ENCODE measurements at places on chromosomes 2 and 18. TPM values are rescaled to one million over a fixed set of nuclear protein-coding genes. Genes with fewer than 3 reads are reported as not detected.

- H3K36me3 ChIP-seq = no peaks in the 10 kb centered on the region
- H3K4me3 ChIP-seq = no peak overlapping the region
- H3K4me1 ChIP-seq = peaks cover 29% of the 10 kb centered on the region
- no peak overlapping the region for H3K27ac ChIP-seq
Measured at GRCh38 chr2:27095745-27096651, 9.4 kb downstream of the KHK start.

- H3K4me1 ChIP-seq = peaks cover 27% of the 10 kb centered on the region
- DNase-seq = no peak
- no peaks in the 10 kb centered on the region for H3K27me3 ChIP-seq
- no peak overlapping the region for H3K4me3 ChIP-seq
- H3K27ac ChIP-seq = peak overlapping the region; percentile 68
Measured at GRCh38 chr2:238421695-238422035, 5.1 kb upstream of the ASB1 start.

GRCh38 chr2:123693836-123694235, 331.3 kb upstream of the CNTNAP5 start:
- H3K4me1 ChIP-seq = no peaks in the 10 kb centered on the region
- no peak overlapping the region for H3K27ac ChIP-seq
- H3K36me3 ChIP-seq = no peaks in the 10 kb centered on the region
- no peaks in the 10 kb centered on the region for H3K27me3 ChIP-seq
- no peak overlapping the region for H3K4me3 ChIP-seq
- DNase-seq = no peak

DNA sequence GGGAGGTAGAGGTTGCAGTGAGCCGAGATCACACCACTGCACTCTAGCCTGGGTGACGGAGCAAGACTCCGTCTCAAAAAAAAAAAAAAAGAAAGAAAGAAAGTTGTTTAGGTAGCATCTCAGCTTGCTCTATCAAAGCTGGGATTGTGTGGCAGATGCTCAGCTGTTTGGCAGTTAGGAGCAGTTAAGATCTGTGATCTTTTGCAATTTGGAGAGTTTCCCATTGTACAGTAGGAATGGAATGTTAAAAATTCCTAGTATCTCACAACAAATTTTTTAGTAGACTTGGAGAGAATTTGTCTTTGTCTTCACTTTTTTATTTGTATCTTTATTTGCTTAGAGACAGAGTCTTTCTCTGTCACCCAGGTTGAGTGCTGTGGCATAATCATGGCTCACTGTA, 122.9 kb upstream of the UNC80 start:
- H3K27me3 ChIP-seq = no peaks in the 10 kb centered on the region
- H3K4me1 ChIP-seq = no peaks in the 10 kb centered on the region
- H3K27ac ChIP-seq = no peak overlapping the region
- no peaks in the 10 kb centered on the region for H3K36me3 ChIP-seq
- peak; percentile 38 for DNase-seq
- H3K4me3 ChIP-seq = no peak overlapping the region

GRCh38 chr2:217839073-217839749, 163.6 kb downstream of the TNS1 start:
- no peak overlapping the region for H3K4me3 ChIP-seq
- H3K27me3 ChIP-seq = no peaks in the 10 kb centered on the region
- no peak overlapping the region for H3K27ac ChIP-seq
- H3K36me3 ChIP-seq = no peaks in the 10 kb centered on the region
- DNase-seq = no peak

DNA sequence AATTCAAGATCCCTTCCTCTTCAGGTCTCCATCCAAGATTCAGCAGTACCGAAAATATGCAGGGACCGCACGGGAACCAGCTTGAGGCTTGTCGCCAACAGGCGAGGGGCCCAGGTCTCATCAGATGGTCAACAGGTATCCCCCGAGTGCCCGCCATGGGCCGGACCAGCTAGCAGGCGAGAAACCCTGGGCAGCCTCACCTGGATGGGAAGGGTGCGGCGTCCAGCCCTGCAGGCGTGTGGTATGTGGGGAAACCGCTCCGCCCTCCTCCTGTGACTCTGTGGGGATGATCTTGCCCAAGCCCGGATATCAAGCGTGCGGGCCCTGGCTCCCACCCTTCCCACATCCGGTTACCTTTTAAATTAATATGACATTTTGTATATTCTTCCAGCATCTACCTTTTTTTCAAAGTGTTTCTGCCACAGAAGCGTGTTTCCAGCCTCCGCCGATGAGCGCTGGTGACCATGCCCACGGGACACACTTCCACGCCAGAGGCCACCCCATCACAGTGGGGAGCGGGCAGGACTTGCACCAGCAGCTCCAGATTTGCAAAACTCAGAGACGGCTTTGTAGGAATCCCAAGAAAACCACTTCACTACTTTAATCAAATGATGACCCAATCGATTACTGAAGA, 33.2 kb downstream of the ZNF516 start:
- no peak overlapping the region for H3K27ac ChIP-seq
- H3K36me3 ChIP-seq = no peaks in the 10 kb centered on the region
- no peak for DNase-seq

The PFN4 gene
- 39.8 TPM for total RNA-seq

- no peak overlapping the region for H3K27ac ChIP-seq
- H3K36me3 ChIP-seq = no peaks in the 10 kb centered on the region
- no peak overlapping the region for H3K4me3 ChIP-seq
- DNase-seq = peak; percentile 40
Measured at GRCh38 chr2:105287692-105288091, 41.8 kb downstream of the TGFBRAP1 start.

GRCh38 chr2:10985260-10985659, 73.5 kb downstream of the KCNF1 start:
- no peak overlapping the region for H3K4me3 ChIP-seq
- no peak overlapping the region for H3K27ac ChIP-seq
- no peaks in the 10 kb centered on the region for H3K27me3 ChIP-seq
- no peak for DNase-seq

The DLGAP1 gene
- 93.8 TPM for total RNA-seq

- no peaks in the 10 kb centered on the region for H3K27me3 ChIP-seq
- no peaks in the 10 kb centered on the region for H3K4me1 ChIP-seq
- H3K36me3 ChIP-seq = no peaks in the 10 kb centered on the region
Measured at GRCh38 chr2:16832910-16833309, 167.3 kb upstream of the CYRIA start.

GRCh38 chr2:157897106-157897971, 21.2 kb upstream of the ACVR1 start:
- no peaks in the 10 kb centered on the region for H3K4me1 ChIP-seq
- DNase-seq = no peak
- H3K27ac ChIP-seq = no peak overlapping the region
- H3K27me3 ChIP-seq = no peaks in the 10 kb centered on the region

The SMIM21 gene
- 0.50 TPM for total RNA-seq

DNA sequence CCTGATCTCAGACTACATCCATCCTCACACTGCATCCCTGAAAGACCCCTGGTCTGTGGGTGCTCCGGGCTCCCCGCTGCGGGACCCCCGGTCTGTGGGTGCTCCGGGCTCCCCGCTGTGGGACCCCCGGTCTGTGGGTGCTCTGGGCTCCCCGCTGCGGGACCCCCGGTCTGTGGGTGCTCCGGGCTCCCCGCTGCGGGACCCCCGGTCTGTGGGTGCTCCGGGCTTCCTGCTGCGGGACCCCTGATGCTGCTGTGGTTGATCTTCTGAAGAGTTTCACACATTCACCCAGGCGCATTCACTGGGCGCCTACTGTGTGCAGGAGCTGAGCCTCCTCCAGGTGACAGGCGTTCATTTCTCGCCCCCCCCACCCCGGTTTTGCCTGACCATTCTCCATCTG, 162.7 kb upstream of the SALL3 start:
- no peaks in the 10 kb centered on the region for H3K27me3 ChIP-seq
- no peak overlapping the region for H3K27ac ChIP-seq
- no peak for DNase-seq
- H3K36me3 ChIP-seq = no peaks in the 10 kb centered on the region

DNA sequence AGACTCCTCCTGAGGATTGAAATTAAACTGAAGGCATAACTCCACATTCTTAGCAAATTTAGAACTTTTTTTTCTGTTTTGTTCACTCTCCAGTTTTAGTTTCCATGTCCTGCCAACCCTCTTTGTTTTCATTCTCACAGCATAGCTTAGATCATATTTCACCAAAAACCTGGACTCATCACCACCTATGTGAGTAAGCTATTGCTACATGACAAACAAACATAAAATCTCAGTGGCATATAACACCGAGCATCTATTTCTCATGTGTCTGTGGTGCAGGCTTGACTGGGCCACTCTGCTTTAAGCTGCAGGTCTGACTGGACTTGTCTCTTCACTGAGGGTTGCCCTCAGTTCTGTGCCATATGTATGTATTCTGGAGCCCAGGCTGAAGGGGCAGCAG, 385.2 kb downstream of the ARHGAP15 start:
- no peak overlapping the region for H3K27ac ChIP-seq
- H3K36me3 ChIP-seq = no peaks in the 10 kb centered on the region
- no peaks in the 10 kb centered on the region for H3K4me1 ChIP-seq
- no peak overlapping the region for H3K4me3 ChIP-seq
- DNase-seq = no peak

The GMPPA gene
- total RNA-seq = 24.6 TPM

GRCh38 chr18:75654851-75655751, 227.6 kb upstream of the SMIM21 start:
- H3K4me3 ChIP-seq = no peak overlapping the region
- H3K27me3 ChIP-seq = no peaks in the 10 kb centered on the region
- no peaks in the 10 kb centered on the region for H3K36me3 ChIP-seq

DNA sequence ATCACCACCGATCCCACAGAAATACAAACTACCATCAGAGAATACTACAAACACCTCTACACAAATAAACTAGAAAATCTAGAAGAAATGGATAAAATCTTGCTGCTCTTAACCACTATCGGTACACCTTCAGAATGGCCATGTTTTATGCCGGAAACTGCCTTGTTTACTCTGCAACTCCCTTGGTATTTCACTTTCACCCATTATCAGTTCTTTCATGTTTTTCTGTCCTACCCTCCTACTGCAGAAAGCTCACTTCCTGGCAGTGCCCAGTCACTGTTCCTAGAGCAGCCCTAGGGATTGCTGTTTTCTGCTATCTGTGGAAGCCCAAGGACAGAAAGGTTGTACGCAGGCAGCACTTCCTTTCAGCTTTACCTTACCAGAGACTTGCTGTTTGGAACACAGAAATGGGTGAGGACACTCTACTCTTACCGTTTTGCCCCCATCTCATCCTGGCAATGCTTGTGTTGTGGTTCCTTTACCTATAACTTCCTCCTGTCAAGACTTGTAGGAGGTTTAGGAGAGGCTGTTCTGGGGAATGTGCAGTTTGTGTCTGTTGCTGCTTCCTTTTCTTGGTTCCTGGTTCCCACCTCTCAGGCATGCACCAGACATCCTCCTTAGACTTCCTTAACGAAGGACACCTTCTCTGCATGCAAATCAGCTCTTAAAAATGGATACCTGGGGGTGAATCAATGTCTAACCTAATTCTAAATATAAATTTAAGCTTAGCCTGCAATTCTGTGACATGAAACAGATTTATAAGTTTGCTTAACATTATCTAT, 394.4 kb downstream of the SPAG16 start:
- H3K27me3 ChIP-seq = no peaks in the 10 kb centered on the region
- no peaks in the 10 kb centered on the region for H3K4me1 ChIP-seq
- no peak overlapping the region for H3K4me3 ChIP-seq
- no peak for DNase-seq
- H3K27ac ChIP-seq = no peak overlapping the region
- H3K36me3 ChIP-seq = no peaks in the 10 kb centered on the region

The PIEZO2 gene
- 2.3 TPM for total RNA-seq

DNA sequence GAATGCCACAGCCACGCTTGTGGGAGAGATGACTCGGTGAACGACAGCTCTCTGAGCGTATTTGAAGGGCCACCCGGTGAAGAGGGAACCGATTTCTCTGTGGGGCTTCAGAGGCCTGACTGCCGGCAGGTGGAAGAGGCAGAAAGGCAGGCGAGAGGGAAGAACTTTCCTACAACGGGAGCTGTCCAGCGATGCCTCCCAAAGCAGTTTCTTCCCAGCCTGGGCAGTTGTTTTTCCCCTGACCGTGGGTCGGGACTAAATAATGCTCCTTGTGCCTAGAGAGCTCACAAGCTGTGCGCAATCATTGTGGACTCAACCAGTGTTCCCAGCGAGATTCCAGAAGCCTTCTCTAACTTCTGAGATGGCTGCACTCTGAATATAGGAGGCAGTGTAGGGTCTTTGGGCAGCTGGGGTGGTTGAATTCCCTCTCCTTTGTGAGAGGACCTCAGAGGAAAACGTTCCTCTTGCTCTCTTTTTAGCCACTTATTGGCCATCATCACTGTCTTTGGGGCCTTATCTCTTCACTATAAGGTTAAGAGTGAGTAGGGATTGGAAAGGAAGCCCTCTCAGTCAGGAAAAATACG, 710 bp downstream of the SEC11C start:
- peaks cover 7% of the 10 kb centered on the region for H3K4me1 ChIP-seq
- no peaks in the 10 kb centered on the region for H3K36me3 ChIP-seq
- peak; percentile 28 for DNase-seq
- H3K4me3 ChIP-seq = peak overlapping the region; percentile 80
- H3K27me3 ChIP-seq = no peaks in the 10 kb centered on the region
- no peak overlapping the region for H3K27ac ChIP-seq

The PMAIP1 gene
- 4.8 TPM for total RNA-seq

DNA sequence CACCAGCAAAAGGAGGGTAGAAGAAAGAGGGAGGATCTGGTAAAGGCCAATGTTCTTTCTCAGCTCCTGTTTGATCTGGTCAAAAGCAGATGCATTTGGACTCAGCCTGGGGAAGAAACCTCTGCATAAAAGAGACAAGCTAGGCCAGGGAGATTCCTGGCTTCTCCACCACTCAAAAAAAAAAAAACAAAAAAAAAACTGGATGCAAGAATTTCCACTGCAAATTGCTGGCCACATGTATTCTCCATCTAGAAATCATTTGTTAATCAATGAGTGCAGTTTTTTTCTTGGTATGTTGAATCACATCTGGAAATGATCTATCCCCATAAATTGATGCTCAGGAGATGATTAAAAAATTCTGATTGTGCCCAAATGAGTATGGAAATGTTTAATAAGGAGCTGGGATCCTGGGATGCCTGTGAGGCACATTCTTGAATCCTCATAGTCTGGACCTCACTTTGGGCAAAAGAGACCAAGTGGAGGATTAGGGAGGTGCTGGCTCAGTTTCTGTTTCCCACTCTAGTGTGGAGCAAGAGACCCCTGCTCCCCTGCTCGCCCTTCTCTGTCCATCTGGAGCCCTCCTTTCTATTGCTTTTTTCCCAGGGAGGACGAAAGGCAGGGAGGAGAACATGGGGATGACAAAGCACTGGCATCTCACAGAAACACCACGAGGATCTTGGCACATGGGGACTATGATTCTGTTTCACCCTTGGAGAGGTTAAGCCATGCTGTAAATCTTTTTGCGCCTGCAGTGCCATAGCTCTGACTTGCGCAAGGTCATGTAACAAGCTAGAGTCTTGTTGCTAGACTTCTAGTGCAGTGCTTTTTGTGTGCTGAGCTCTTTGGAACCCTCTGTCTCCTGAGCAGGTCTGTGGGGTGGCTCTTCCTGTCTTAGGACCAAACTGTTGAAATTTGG, 57.6 kb downstream of the APOB start:
- H3K27ac ChIP-seq = no peak overlapping the region
- H3K4me1 ChIP-seq = no peaks in the 10 kb centered on the region
- H3K36me3 ChIP-seq = no peaks in the 10 kb centered on the region
- H3K4me3 ChIP-seq = no peak overlapping the region
- no peak for DNase-seq
- H3K27me3 ChIP-seq = no peaks in the 10 kb centered on the region

The CRYBA2 gene
- total RNA-seq = 0.56 TPM
